ENCODE measurements at places on chromosomes 16 and 17. TPM values are rescaled to one million over a fixed set of nuclear protein-coding genes. Genes with fewer than 3 reads are reported as not detected.

Gene SMURF2
- total RNA-seq, result 29.6 TPM

DNA sequence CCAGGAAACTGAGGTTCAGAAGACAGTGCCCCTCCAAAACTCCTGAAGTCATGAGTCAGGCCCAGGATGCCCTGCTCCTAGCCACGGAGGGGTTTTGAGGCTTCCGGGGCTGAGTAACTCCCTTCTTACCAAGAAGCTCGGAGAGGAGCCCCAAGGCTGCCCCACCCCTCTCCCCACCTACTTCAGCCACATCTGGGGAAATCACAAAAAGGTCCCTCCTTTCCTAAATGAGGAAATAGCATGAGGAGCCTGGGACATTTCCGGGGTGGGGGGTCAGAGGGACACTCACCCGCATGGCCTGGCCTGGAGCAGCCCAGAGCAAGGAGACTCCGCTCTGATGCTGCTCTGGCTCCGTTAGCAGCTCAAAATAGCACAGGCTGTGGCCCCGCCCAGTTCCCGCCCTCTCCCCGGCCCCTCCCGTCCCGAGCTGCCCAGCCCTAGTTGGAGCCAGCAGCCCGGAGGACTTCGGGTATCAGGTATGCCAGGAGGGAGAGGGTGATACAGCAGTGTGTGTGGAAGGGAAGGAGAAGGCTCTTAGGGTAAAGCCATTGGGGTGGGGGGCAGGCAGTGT, 40.1 kb downstream of the MYO18A start:
- peak; percentile 89 for DNase-seq

Gene ABCA3
- total RNA-seq, result 3.2 TPM

- DNase-seq, result no peak
Observed at GRCh38 chr17:81607431-81607830, 29.5 kb downstream of the NPLOC4 start.

Gene CA10
- 1.5 TPM for total RNA-seq
